CD4-positive, alpha-beta T cell treated with Interleukin-15 for 4 hours (primary cell): ENCODE measurements at places on chromosomes 5 and 9.

DNA sequence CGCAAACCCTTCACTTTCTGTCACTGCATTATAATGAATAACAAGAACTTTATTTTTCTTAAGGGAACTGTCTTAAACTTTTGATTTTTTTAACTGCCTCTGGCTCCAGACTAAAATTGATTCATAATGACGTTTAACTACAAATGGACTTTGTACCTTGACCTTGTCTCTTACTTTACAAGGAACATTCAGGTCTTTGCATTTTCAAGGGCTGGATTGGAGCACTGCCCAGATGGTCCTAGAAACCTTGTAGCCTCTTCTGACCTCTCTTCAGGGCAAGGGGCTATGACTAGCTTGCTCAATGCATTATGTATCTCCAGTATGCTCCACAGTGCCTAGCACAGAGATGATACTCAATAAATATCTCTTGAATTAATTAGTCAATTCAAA lies 612.6 kb upstream of the CLINT1 start:
- DNase-seq: no peak

DNA sequence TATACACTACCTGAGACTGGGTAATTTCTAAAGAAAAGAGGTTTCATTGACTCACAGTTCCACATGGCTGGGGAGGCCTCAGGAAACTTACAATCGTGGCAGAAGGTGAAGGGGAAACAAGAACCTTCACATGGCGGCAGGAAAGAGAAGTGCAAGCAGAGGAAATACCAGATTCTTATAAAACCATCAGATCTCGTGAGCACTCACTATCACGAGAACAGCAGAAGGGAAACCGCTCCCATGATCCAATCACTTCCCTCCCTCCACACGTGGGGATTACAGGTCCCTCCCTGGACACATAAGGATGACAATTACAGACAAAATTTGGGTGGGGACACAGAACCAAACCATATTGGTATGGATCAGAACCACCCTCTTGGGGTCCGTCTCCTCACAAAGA lies 44.2 kb upstream of the SPIN1 start:
- no peak for DNase-seq

GRCh38 chr5:150163035-150163434 lies 3.5 kb upstream of the CDX1 start:
- DNase-seq: no peak

DNA sequence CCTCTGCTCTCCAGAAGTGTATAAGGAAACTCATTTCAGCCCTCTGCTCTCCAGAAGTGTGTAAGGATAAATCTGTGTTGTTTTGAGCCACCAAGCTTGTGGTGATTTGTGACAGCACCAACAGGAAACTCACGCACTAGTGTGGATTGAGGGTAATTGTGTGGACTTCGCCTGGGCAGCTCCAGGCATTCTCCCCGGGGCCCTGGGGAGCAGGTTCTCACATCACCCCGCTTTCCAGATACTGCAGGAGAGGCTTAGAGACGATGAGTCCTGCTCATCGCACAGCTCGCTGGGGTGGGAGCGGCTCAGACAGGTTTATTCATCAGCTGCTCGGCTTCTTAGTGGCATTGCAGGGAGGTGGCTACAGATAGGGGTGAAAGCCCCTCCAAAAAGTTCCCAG lies 38.4 kb upstream of the RNF130 start:
- no peak for DNase-seq

GRCh38 chr5:78647351-78647818 lies 1.2 kb downstream of the LHFPL2 start:
- no peak for DNase-seq

DNA sequence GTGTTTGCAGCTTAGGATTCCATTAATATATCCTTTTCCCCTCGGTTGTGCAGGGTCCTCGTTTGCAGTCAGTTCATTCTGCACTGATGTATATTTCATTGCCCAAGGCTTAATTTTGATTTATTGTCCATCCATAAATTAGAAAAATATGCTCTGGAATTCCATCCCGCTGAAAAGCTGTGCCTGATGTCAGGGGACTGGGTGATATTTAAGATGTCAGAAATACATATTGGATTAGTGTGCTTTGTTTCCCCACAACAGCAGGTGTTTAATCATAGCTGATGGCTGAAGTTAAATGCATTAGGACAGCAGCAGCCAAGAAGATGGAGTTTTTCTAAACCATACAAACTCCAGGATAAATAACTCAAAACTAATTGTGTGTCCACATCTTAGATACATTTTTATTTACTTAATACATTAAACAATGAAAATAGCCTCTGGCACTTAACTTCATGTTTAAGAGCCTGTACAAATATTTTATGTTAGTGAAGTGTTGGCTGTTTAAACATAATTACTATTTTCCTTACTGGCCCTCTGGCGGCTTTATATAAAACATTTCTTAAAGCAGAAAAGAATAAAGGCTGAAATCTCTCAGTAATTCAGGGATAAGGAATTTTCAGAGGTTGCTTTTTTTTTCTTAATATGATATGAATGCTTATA lies 170.4 kb upstream of the TBCA start:
- DNase-seq: no peak

DNA sequence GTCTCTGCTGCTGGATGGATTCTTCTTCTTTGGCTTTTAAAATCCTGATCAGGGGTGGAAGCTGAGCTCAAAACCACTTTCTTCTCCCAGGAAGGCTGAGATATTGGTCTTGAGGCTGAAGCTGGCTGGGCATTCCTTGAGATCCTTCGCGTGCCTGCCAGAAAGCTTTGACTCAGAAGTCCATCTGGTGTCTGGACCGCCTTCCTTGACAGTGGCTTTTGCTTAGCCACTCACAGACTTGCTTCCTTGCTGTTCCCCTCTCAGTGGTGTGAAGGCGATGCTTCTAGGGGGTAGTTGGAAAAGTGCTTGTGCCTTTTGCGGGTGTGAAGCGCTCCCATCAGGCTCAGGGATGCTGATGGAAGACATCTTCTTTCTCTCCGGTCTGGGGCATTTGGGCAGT lies 45.9 kb downstream of the RGS3 start:
- no peak for DNase-seq

DNA sequence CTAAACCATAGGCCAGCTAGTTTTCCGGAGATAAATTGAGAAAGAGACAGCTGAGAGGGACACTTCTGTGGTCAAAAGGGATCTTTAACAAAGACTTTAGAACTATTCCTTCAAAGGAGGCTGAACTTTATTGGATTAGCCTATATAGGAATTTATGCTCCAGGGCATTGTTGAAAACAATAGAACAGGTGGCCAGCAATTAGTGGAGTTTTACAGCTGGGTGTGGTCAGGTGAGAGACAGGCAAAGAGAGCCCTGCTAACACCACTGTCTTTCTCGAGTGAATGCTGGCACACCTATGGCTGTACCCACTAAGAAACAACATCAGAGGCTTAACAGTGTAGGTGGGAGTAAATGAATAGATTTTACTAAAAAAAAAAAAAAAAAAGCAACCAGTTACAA lies 16.7 kb upstream of the TLR4 start:
- DNase-seq: no peak

- no peak for DNase-seq
Measured at GRCh38 chr9:123329329-123329955, 26.6 kb upstream of the CRB2 start.

- no peak for DNase-seq
Measured at GRCh38 chr5:41656597-41656996, 146.2 kb upstream of the PLCXD3 start.

- DNase-seq: no peak
Measured at GRCh38 chr5:88879724-88880123, 3.3 kb downstream of the MEF2C start.

- DNase-seq: no peak
Measured at GRCh38 chr5:129541648-129542251, 81.7 kb downstream of the ADAMTS19 start.

GRCh38 chr9:78756813-78757510 lies 460.0 kb downstream of the PSAT1 start:
- DNase-seq: no peak

GRCh38 chr9:113660196-113660595 lies 196.7 kb downstream of the RGS3 start:
- DNase-seq: no peak

- peak; percentile 66 for DNase-seq
Measured at GRCh38 chr5:151239237-151239861, 13.6 kb upstream of the GM2A start.

- no peak for DNase-seq
Measured at GRCh38 chr5:170546282-170546681, 42.5 kb downstream of the KCNIP1 start.

DNA sequence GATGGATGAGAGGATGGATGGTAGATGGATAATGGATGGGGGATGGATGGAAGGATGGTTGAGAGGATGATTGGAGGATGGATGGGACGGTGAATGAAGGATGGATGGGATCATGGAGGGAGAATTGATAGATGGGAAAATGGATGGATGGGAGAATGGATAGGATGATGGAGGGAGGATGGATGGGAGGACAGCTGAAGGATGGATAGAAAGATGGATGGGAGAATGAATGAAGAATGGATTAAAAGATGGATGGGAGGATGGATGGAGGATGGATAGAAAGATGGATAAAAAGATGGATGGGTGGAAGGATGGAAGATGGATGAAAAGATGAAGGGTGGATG lies 218.3 kb upstream of the IER5L start:
- no peak for DNase-seq

GRCh38 chr5:135015942-135016341 lies 18.1 kb downstream of the PITX1 start:
- DNase-seq: no peak

- peak; percentile 23 for DNase-seq
Measured at GRCh38 chr9:131625790-131626670, 80.7 kb downstream of the PRRT1B start.

DNA sequence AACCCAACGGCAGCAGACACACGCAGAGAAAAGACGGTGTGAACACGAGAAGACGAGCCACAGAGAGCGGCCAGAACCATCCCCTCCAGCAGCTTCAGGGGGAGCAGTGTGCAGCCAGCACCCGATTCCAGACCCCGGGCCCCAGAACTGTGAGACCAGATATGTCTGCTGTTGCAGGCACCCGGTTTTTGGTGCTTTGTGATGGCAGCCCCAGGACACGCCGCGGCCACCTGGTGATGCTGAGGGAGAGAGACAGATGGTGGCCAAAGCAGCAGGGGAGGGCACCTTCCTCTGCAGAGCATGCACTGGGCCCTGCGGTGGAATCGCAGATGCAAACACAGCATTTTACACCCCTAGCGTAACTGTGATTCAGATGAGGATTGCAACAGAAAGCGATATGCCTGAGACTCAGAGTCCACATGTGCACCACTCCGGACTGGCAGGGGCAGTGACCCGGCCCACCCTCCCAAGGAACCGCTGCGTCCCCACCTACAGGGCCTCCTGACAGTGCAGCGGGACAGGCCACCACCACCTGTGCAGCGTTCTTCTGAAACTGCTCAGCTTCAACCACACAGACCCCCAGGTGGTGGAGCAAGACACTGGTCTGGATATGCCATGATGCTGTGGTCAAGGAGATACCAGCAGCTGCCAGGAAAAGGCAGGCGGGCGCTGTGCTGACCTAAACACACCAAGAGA lies 24.0 kb downstream of the ZDHHC11B start:
- DNase-seq: no peak

DNA sequence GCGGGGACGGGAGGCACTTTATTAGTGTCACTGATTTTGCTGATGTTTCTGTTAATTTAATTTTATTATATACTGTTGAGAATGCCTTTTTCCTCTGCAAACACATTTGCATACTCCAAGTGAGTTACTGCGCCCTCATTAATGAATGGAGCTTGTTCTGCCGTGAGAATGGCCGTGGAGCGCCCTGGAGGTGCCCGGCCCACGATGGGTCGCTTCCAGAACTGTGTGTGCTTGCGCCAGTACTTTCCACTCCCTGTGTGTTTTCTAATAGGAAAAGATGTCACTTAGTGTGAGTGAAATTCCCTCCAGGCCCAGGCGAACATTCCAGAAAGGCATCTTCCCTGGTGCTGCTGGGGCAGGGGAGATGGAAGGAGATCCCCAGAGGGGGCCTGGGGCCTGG lies 30.1 kb downstream of the NDUFS6 start:
- DNase-seq: no peak

GRCh38 chr5:64900618-64901017 lies 131.9 kb downstream of the CWC27 start:
- no peak for DNase-seq

DNA sequence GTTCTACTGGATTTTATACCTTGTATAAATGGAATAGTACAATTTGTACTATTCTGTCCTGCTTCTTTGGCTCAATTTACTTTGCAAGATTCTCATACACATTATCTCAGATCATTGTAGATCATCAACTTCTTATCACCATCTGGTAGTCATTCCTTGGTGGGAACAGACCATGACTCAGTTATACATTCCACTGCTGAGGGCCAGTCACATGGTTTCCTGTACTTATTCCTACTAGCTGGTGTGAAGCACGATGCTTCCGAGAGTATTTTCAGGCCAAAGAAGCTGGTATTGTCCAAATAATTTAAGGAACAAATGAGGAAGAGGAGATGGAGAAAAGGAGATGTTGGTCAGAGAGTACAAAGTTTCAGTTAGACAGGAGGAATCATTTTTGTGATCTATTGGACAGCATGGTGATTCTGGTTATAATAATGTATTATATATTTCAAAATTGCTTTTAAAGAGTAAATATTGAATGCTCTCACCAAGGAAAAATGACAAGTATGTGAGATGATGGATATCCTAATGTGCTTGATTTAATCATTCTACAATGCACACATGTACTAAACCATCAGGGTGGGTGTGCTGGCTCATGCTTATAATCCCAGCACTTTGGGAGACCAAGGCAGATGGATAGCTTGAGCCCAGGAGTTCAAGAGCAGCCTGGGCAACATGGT lies 124.1 kb downstream of the SYK start:
- DNase-seq: no peak

GRCh38 chr5:143233031-143233430 lies 170.5 kb downstream of the NR3C1 start:
- no peak for DNase-seq

GRCh38 chr5:121630402-121630801 lies 221.3 kb upstream of the FTMT start:
- no peak for DNase-seq

- no peak for DNase-seq
Measured at GRCh38 chr9:84823421-84824271, 154.1 kb downstream of the NTRK2 start.

DNA sequence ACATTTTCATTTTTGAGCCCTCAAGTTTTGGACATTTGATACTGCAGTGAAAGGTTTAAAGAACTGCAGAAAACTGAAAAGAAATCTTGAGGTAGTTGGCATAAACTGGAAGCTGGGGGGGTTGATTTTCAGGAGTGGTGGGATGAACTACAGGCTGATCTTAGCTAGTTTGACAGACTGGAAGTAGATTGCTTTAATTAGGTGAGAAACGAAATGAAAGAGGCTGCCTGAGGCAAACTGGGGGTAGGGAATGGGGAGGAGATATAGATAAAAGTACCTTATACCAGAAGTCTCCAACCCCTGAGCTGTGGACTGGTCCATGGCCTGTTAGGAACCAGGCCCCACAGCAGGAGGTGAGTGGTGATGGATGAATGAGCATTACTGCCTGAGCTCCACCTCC lies 101.4 kb upstream of the SPEF2 start:
- no peak for DNase-seq

GRCh38 chr5:77645158-77645994 lies 6.9 kb upstream of the OTP start:
- peak; percentile 23 for DNase-seq

GRCh38 chr5:177362610-177363507 lies 5.1 kb downstream of the RGS14 start:
- DNase-seq: peak; percentile 80

GRCh38 chr9:124315882-124316281 lies 58.1 kb downstream of the NEK6 start:
- no peak for DNase-seq

GRCh38 chr5:6712142-6712576 lies 1.1 kb upstream of the TENT4A start:
- peak; percentile 32 for DNase-seq
